Trophoblast cell (in vitro differentiated cells and primary cell): ENCODE measurements at places on chromosomes 16 and 17.

DNA sequence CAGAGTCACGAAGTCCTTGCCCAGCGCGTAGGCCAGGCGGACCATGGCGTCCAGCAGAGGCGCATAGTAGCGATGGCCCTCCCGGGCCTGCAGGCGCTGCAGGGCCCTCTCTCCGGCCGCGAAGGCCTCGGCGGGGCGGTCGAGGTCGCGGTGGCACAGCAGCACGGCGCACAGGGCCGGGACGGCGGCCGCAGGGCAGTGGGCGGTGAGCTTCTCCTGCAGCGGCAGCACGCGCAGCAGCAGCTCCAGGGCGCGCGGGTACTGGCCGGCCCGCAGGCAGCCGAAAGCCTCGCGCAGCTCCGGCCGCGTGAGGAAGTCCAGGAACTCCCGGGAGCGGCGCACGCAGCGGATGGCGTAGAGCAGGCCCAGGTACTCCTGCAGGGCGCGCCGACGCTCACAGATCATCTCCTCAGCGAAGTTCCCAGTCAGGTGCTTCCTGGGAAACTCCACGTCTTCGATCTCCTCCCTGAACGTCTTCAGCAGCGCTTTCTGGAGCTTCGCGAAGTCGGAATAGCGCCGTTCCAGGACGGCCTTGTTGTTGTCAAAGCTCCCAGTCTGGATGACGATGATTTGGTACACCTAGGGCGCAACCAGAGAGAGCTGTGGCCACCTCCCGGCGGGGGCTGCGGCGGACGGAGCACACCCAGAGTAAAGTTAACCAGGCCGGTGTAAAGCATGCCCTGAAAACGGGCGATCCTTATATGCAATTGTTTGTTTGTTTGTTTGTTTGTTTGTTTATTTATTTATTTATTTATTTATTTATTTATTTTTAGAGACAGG is 7.4 kb downstream of the SNX20 start:
- no peak for DNase-seq

- DNase-seq: no peak
Measured at GRCh38 chr17:46769531-46770438, 48.7 kb downstream of the WNT3 start.

- DNase-seq: peak; percentile 96
Measured at GRCh38 chr16:80997139-80997798, 9.4 kb downstream of the CMC2 start.

- DNase-seq: no peak
Measured at GRCh38 chr17:7555320-7555948, 3.1 kb upstream of the TNFSF13 start.

DNA sequence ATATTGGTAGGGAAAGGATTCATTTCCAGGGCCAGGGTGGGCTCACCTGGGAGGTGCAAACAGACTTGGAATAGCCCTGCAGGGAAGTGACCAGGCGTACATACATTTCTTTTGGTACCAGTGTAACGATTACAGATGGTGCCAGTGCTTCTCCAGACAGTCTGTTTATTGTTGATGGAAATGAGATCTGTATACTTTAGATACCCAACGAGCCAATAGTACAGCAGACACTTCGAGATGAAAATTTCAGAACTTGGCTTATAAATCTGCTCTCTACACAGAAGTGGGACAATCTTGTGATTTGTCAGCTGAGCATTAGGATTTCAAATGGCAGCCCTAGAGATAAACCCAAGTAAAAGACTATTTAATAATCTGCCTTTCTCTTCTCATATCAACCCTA is 57.9 kb downstream of the HS3ST2 start:
- no peak for DNase-seq
